ENCODE measurements at places on chromosomes 1 and 21. TPM values are rescaled to one million over a fixed set of nuclear protein-coding genes. Genes with fewer than 3 reads are reported as not detected.

DNA sequence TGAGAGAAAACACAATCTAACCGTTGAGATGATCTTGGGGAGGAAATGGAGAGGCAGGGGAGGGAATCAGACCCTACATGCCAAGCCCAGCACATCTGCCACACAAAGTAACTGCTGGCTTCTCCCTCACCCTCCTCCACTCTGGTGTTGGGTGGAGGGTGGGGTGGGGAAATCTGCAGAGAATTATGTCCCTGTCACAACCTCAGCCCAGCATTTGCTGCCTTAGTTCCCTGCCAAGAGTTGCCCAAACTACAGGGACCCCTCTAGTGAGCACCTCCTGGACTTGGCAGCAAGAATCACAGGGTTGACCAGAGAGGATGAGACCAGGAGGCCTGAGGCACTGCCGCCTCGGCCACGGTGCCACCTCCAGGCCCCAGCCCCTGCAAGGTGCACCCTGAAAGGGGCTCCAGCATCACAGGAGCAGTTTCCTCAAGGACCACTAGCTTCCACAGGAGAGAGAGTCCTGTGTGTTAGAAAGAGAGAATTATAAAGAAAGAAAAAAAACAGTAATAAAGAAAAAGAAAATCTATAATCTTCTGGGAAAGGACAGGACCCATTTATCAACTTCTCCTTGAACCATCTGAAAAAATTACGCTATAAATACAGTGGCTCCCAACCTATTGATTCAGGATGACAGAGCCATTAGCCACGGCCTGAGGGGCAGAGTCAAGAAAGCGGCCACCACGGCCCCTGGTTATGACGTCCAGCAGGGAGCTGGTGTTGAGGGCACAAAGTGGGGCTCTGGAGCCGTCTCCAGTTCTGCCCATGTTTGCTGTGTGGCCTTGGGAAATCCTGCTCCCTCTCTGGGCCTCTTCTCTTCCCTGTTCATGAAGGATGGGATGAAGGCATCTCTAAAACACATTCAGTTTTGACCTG, 451.7 kb downstream of the MATN1 start:
- no peak overlapping the region for H3K4me3 ChIP-seq
- H3K27me3 ChIP-seq, result no peaks in the 10 kb centered on the region

- no peaks in the 10 kb centered on the region for H3K4me1 ChIP-seq
- H3K27me3 ChIP-seq, result no peaks in the 10 kb centered on the region
- H3K27ac ChIP-seq, result peak overlapping the region; percentile 58
- no peak for DNase-seq
- no peak overlapping the region for H3K4me3 ChIP-seq
- H3K36me3 ChIP-seq, result peaks cover 90% of the 10 kb centered on the region
Observed at GRCh38 chr1:19220991-19221390, 10.9 kb upstream of the UBR4 start.

DNA sequence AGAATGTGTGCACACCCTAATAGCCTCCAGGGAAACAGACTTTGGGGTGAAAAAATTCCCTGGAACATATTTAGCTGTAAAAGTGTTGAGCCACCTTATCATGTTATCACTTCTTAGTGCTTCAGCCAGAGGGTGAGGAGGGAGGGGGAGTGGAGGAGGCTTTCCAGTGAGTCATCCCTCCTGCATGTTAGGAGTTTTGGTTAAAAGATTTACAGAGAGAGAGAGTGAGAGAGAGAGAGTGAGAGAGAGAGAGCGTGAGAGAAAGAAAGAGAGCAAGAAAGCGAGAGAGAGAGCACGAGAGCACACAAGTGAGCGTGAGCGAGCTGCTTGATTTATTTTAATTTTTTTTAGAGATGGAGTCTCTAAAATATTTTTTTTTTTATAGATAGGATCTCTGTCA, 13.5 kb upstream of the CACNA1E start:
- H3K27me3 ChIP-seq, result no peaks in the 10 kb centered on the region
- H3K4me3 ChIP-seq, result no peak overlapping the region
- DNase-seq, result no peak

GRCh38 chr1:105591681-105592080, 1464.8 kb upstream of the PRMT6 start:
- no peak overlapping the region for H3K27ac ChIP-seq
- DNase-seq, result no peak
- no peaks in the 10 kb centered on the region for H3K4me1 ChIP-seq
- H3K27me3 ChIP-seq, result no peaks in the 10 kb centered on the region
- no peaks in the 10 kb centered on the region for H3K36me3 ChIP-seq
- H3K4me3 ChIP-seq, result no peak overlapping the region

- no peak overlapping the region for H3K27ac ChIP-seq
- peaks cover 9% of the 10 kb centered on the region for H3K36me3 ChIP-seq
Observed at GRCh38 chr1:54243022-54243421, 43.1 kb downstream of the MRPL37 start.

DNA sequence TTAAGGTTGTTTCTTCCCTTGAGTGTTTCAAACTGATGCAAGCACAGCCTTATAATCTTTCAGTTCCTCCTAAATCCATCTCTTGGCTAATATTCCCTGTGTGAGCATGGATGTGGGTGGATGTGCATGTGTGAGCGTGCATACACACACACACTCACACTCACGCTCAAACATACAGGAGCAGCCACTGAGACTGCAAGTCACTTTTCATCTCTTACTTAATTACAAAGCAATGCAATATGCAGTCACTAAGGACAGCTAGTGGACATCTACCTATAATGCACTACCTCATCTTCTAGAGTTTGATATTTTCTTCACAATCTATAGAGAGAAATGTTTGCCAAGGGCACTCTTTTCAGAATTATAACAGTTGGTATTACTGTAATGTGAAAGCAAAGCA, 1.4 kb downstream of the ESRRG start:
- H3K27me3 ChIP-seq, result no peaks in the 10 kb centered on the region
- no peaks in the 10 kb centered on the region for H3K4me1 ChIP-seq
- no peak for DNase-seq
- peak overlapping the region; percentile 30 for H3K27ac ChIP-seq
- H3K36me3 ChIP-seq, result no peaks in the 10 kb centered on the region
- H3K4me3 ChIP-seq, result peak overlapping the region; percentile 64

- H3K27ac ChIP-seq, result no peak overlapping the region
- H3K36me3 ChIP-seq, result no peaks in the 10 kb centered on the region
- no peaks in the 10 kb centered on the region for H3K27me3 ChIP-seq
- H3K4me3 ChIP-seq, result no peak overlapping the region
- DNase-seq, result no peak
Observed at GRCh38 chr1:199851439-199852140, 175.9 kb upstream of the NR5A2 start.

GRCh38 chr1:111754984-111755330, 744 bp upstream of the DDX20 start:
- peaks cover 14% of the 10 kb centered on the region for H3K4me1 ChIP-seq
- H3K36me3 ChIP-seq, result no peaks in the 10 kb centered on the region
- peak; percentile 85 for DNase-seq
- H3K4me3 ChIP-seq, result peak overlapping the region; percentile 96
- no peaks in the 10 kb centered on the region for H3K27me3 ChIP-seq

GRCh38 chr1:44089371-44090048, 29.1 kb upstream of the KLF17 start:
- no peak for DNase-seq
- no peak overlapping the region for H3K27ac ChIP-seq
- no peaks in the 10 kb centered on the region for H3K36me3 ChIP-seq
- H3K4me1 ChIP-seq, result no peaks in the 10 kb centered on the region

GRCh38 chr1:151472856-151473731, 13.8 kb upstream of the POGZ start:
- peak overlapping the region; percentile 79 for H3K27ac ChIP-seq
- peak; percentile 82 for DNase-seq
- H3K36me3 ChIP-seq, result no peaks in the 10 kb centered on the region
- peak overlapping the region; percentile 47 for H3K4me3 ChIP-seq
- no peaks in the 10 kb centered on the region for H3K27me3 ChIP-seq

DNA sequence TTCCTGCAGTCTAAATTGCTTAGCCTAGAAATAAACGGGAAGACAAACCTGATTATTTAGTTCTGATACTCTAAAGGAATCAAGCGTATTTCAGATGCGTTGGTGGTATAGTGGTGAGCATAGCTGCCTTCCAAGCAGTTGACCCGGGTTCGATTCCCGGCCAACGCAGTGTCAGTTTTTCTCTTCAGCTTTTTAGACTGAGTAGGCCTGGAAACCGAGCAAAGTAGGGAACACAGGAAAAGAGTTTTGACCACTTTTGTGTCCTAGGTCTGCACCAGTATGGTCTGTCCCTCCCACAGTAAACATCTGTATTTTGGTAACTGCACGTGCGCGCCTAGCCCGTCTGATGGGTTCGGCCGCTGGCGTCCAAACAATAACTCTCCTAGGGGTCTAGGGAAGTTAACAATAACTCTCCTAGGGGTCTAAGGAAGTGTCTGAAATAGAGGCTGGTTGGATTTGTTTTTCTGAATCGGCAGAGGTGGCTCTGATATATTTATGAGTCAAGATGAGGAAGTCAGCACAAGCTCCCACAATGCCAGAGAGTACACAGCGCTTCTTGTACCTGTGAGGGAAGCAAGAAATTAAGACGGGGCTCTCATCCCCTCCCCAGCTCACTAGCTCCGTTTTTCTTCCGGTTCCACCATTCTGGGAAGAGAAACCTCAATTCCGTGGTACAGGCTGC, 15.6 kb upstream of the HJV start:
- DNase-seq, result peak; percentile 80
- peak overlapping the region; percentile 76 for H3K4me3 ChIP-seq
- H3K27ac ChIP-seq, result peak overlapping the region; percentile 91
- no peaks in the 10 kb centered on the region for H3K27me3 ChIP-seq
- peaks cover 59% of the 10 kb centered on the region for H3K4me1 ChIP-seq

DNA sequence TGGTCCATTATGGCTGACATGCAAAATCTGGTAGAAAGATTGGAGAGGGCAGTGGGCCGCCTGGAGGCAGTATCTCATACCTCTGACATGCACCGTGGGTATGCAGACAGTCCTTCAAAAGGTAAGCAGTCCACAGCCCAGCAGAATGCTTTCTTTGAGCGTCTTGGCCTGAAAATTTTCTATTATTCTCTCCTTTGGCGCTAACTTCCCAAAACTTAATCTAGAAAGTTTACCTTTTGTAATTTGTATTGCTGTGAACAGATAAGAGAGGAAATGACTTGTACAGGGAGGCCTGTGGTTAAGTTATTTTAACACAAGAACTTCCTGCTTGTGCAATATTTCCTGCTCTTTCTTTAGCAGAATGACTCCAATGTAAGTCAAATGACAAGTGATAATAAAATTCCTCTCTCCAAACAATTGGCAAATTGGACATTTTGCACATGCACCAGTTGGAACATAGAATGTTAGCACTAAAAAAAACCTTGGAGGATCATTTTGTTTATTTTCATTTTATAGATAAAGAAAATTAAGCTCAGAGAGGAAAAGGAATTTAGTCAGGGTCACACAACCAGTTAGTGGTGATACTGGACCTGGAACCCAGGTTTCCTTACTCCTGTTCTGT, 18.9 kb downstream of the CAP1 start:
- no peak for DNase-seq
- no peaks in the 10 kb centered on the region for H3K27me3 ChIP-seq
- H3K4me3 ChIP-seq, result peak overlapping the region; percentile 9
- peaks cover 51% of the 10 kb centered on the region for H3K36me3 ChIP-seq
- peak overlapping the region; percentile 91 for H3K27ac ChIP-seq

DNA sequence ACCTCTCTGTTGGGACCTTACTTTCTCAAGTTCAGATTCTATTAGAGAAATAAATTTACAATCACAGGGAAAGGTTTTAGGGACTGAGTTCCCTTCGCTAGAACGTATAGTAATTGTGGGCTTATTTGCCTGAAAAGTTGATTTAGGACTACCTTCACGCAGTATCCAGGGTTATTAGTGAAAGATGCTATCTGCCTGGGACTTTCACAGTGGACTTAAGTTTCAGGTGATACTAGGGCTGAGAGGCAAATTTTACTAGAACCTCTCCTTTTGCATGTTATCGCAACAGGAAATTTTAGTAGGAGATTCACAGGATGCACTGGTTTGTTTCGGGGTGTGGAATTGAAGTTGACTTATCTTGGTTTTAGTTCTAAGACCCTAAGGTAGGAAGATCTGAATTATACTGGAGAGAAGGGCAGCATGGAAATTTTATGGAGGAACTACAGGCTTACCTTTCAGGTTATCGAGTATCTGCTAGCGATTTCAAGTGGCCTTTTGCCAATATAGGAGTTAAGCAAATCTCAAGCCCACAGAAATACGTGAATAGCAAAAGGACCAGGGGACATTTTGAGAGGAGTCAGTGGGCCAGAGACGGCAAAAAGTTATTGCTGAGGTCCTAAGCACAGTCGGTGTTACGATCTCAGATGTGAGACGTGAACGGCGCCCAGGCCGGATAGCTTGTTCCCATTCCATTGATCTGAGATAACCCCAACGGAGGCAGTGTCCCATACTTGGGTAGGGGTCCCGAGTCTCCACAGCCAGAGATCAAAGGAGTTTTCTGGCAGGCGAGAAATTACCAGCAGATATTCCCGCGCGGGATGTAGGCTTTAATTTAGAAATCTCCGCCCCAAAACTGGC, 723 bp upstream of the GNAI3 start:
- H3K27ac ChIP-seq, result peak overlapping the region; percentile 98
- H3K4me3 ChIP-seq, result peak overlapping the region; percentile 77
- no peak for DNase-seq
- peaks cover 4% of the 10 kb centered on the region for H3K36me3 ChIP-seq

DNA sequence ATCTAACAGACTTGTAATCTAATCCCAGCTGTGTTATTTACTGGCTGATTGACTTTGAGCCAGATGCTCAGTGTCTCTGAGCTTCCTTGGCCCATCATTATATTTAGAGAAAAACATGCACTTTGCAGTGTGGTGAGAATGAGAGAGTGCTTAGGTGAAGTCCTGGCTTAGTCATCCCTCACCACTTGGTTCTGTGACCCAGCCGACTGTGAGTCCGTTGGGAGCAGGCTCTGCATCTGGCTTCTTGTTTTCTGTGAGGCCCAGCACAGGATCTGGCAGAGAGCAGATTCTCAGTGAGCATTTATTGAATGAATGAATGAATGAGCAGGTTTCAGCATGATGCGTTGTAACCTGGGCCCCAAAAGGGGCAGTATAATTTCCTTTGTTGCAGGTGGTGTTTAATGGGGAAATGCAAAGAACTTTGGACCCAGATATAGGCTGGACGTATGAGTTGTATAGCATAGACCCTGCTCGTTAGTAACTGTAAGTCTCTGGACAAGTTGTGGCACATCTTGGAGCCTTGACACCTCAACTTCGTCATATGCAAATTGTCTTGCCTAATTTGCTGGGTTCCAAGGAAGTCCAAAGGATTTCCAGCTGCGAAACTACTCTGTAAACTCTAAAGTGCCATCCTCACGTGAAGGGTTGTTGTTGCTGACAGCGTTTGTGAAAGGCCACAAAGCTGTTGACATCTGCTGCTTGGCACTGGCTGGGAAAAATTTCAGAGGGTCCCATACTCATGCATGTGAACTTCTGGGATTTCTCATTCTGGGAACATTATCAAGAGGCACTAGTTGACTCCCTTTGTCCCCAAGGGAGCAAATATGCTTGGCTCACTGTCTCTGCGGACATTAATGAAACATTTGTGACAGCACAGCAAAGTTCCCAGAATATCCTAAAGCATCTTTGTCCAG, 138.8 kb upstream of the USP24 start:
- no peak overlapping the region for H3K27ac ChIP-seq
- H3K4me1 ChIP-seq, result peaks cover 7% of the 10 kb centered on the region
- H3K27me3 ChIP-seq, result no peaks in the 10 kb centered on the region
- no peaks in the 10 kb centered on the region for H3K36me3 ChIP-seq
- DNase-seq, result no peak
- no peak overlapping the region for H3K4me3 ChIP-seq

The MORC3 gene
- 54.2 TPM for total RNA-seq

The LRRC53 gene
- not detected for total RNA-seq

The ATAD3C gene
- 0.47 TPM for total RNA-seq

The ATP1A4 gene
- 0.97 TPM for total RNA-seq

The AMY1C gene
- total RNA-seq, result not detected

The MYOM3 gene
- total RNA-seq, result not detected

The VANGL2 gene
- 3.9 TPM for total RNA-seq

The CAPN8 gene
- total RNA-seq, result not detected

The PLPPR5 gene
- not detected for total RNA-seq

All from spleen (tissue), 13 donors.